ENCODE measurements at places on chromosomes 4 and X. TPM values are rescaled to one million over a fixed set of nuclear protein-coding genes. Genes with fewer than 3 reads are reported as not detected.

The PIR gene
- 56.1 TPM for total RNA-seq

The SASH3 gene
- total RNA-seq, result not detected

The SMIM9 gene
- total RNA-seq, result not detected

The CXCL11 gene
- total RNA-seq, result not detected

The TTC29 gene
- not detected for total RNA-seq

The TEC gene
- total RNA-seq, result 1.3 TPM

The PCDH19 gene
- total RNA-seq, result 0.02 TPM

The SPATA18 gene
- 3.1 TPM for total RNA-seq

The MAP7D2 gene
- 6.1 TPM for total RNA-seq

The CYSLTR1 gene
- not detected for total RNA-seq

The RTL3 gene
- 0.05 TPM for total RNA-seq

The RNF175 gene
- not detected for total RNA-seq

The BCORL1 gene
- total RNA-seq, result 4.8 TPM

The BMX gene
- not detected for total RNA-seq

Measured in A549 treated with RU486 at 1 μM for 4 hours (cell line).